ENCODE measurements at places on chromosomes 11 and 22.
A peak's percentile ranks its signal among the peaks of the same experiment; 100 is the strongest.

DNA sequence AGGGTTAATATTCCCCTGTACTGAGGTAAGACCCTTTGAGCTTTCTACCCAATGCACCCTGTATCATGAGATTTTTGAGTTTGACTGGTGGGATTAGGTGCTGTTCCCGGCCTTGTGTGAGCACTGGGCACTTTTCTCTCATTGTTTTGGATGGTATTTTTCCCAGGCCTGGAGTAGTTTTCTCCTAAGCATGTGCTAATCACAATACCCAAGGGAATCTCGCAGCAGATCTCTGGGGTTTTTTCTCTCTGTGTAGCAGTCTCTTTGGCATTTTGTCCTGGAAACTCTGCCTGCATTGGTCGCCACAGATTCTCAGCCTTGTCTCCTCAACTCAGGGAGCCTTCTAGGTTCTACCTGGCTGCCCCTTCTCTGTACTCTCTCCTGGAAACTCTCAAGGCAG lies 19.9 kb downstream of the IGHMBP2 start:
- DNase-seq, result no peak

GRCh38 chr11:74695705-74696280 lies 35.4 kb downstream of the CHRDL2 start:
- no peak for DNase-seq

GRCh38 chr22:46587061-46587460 lies 33.1 kb upstream of the GRAMD4 start:
- no peak for DNase-seq

DNA sequence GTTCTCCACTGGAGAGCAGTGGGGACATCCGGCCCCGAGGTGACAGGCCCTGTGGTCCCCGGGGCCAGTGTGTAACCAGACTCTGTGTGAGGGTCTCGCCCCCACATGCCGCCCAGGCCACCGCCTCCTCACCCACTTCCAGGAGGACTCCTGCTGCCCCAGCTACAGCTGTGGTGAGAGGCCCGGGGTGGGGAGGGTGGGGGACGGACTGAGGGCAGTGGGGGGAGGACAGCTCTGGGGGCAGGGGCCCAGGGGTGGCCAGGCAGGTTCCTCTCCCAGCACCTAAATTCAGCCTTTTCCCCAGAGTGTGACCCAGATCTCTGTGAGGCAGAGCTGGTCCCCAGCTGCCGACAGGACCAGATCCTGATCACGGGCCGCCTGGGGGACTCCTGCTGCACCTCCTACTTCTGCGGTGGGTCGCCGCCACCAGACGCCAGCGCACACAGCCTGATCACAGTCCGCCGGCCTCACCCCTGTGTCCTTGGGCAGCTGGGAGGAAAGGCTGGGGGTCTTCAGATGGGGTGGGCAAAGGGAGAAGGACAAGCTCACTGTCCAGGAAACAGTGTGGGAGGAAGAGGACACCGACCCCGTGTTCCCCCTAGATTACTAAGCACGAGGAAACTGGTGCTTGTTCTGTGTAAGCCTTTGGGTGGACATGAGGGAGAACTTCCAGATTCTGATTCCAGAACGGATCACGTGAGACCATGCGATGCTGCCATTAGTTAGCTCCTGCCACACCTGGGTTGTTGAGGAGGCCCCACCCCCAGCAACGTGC lies 84.4 kb upstream of the MYOD1 start:
- no peak for DNase-seq

DNA sequence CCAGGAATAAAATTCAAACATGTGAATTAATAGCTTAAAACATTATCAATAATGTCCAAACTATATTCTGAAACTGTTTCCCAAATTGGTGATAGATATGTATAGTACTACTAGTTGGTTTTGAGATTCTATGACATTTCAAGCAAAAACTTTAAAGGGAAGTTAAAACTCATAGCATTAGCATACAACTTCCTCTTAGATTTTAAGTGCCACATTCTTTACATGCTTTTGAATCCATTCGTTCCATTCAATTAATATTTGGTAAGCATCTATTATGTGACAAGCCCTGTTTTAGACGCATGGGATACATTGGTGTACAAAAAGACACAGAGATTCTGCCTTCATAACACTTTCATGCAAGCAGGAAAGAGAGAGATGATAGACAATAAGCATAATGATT lies 8.9 kb downstream of the PATL1 start:
- DNase-seq, result no peak

DNA sequence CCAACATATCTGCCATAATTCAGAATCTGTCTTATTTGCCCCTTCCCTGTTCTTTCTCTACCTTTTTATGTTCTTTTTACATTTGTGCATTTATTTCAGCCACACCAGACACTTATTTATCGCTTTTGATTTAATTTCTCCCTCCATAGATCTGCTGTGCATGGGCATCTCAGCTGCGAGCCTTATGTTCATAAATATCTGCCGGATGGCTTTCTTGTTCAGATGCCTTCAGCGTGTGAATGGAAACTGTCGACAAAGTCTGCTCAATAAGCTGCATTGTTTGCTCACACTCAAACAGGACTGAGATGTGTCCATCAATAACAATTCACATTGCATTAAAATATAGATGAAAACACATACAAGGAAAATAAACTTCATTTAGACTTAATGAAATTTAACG lies 374.6 kb upstream of the FAT3 start:
- no peak for DNase-seq

GRCh38 chr11:10601837-10602236 lies 33.4 kb upstream of the LYVE1 start:
- DNase-seq, result no peak

- DNase-seq, result no peak
Observed at GRCh38 chr11:132742929-132743328, 789.4 kb downstream of the OPCML start.

DNA sequence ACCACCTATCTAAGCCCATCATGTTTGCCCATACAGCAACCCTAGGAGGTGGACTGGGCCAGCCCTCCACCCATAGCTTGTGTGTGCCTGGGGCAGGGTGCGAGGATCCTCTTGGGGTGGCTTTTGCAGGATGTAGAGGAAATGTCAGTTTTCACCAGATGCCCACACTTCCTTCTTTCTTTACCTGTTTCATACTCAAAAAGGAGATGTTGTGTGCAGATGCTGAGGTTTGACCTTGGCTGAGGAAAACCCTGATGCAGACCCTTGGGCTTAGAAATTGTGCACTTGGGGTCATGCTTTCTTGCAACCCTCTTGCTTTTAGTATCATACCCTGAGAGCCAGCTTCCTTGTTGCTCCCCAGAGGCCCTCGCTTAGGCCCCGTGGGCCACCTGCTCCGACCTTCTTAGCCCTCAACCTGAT lies 2.2 kb downstream of the HTR3A start:
- DNase-seq, result no peak

GRCh38 chr11:67648140-67648795 lies 2.3 kb downstream of the ACY3 start:
- DNase-seq, result no peak

- no peak for DNase-seq
Observed at GRCh38 chr11:8080674-8081590, at the start of gene TUB. Gene TUB (plus strand): TSS chr11:8081211. CDS start chr11:8081511, 300 bp downstream.

DNA sequence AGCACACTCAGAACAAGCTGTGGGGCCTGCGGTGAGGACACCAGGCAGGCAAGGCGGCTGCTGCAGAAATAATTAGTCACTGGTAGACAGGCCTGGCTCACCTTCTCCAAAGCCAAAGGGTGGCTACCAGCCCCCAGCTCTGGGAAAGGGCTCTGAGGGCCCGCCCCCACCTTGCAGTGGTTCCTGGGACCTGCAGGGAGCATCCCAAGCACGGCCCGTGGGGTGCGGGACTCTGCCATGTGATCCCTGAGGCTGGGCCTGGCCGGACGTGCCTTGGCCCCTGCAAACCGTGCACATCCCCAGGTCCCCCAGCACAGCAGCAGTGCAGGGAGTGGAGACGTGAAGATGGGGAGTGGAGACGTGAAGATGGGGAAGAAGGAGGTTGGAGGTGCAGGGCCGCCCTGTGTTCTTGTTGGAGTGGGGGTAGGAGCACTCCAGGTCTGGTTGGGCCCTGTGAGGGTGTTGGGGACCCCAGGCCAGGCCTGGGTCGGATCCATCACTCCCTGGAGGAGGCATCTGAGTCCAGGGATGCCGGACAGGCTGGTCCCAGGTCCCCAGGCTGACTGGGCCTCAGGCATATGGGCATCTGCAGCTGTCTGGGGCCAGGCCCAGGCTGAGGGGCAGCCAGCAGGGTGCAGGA lies 41.9 kb downstream of the RTN4R start:
- no peak for DNase-seq

- DNase-seq, result no peak
Observed at GRCh38 chr11:69497221-69497787, 15.8 kb downstream of the LINC01488 start.

- peak; percentile 18 for DNase-seq
Observed at GRCh38 chr11:61293867-61294716, 1.0 kb downstream of the VWCE start.

DNA sequence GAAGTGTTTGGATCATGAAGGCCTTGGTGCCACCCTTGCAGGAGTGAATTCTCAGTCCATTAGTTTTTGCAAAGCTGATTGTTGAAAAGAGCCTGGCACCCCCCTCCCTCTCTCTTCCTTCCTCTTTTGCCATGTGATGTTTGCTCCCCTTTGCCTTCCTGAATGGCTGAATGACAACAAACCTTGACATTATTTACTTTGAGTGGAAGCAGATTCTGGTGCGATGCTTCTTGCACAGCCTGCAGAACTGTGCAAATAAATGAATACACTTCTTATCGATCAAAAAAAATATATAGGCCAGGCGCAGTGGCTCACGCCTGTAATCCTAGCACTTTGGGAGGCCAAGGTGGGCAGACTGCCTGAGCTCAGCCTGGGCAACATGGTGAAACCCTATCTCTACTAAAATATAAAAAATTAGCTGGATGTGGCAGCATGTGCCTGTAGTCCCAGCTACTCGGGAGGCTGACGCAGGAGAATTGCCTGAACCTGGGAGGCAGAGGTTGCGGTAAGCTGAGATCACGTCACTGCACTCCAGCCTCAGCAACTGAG lies 2.0 kb upstream of the NARS2 start:
- no peak for DNase-seq

DNA sequence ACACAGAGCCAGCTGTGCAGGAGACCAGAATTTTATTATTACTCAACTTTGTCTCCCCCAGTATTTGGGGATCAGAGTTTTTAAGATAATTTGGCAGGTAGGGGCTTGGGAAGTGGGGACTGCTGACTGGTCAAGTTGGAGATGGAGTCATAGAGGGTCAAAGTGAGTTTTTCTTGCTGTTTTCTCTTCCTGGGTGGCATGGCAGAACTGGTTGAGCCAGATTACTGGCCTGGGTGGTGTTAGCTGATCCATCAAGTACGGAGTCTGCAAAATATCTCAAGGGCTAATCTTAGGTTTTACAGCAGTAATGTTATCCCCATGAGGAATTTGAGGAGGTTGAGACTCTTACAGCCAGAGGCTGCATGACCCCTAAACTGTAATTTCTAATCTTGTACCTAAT lies 153.5 kb downstream of the OR4C45 start:
- no peak for DNase-seq

- DNase-seq, result no peak
Observed at GRCh38 chr11:111835665-111836064, 35.7 kb downstream of the ALG9 start.

DNA sequence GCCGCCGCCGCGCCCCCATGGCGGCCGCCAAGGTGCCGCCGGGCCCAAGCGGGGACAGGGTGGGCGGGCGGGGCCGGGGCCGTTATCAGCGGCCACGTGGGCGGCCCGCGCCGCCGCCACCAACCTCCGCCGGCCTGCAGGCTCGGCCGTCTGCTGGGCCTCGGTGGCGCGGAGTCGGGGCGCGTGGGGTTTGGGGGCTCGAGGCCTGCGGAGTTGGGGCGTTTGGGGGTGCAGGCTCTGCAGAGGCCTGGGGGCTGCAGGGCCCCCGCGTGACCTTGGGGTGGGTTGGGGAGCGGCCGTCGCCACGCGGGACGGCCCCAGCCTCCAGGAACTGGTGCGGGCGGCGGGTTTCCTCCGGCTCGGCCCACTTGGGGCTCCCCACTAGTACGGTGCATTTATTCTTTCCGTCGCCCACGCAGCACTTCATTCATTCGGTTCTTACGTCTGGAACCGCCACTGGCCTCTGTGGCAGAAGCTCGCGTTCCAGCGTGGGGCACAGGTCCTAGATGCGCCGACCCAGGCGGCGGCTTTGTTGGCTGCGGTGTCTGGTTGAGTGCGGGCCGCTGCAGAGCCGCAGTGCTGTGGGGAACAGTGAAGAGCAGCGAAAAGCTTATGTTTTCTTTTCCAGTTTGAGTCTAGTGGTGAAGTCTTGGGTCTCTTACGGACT lies 740 bp upstream of the TRMT2A start:
- peak; percentile 54 for DNase-seq

DNA sequence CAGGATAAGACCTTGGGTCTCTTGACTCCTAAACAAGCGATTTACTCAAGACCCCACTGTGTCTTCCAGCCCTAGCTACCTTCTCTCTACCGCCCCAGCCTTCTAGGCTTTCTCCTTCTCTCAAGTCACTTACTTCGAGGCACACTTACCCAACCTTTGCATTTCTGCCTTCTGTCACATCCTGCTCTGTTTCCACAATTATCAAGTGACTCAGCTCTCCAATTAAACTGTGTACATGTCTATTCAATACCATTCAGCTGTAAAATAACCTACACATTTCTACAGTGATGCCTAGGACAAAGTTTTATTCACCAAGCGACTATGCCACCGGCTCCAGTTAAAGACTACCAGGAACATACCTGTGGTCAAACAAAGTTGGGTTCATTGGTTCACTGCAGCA lies 69.0 kb downstream of the LARGE1 start:
- DNase-seq, result no peak

DNA sequence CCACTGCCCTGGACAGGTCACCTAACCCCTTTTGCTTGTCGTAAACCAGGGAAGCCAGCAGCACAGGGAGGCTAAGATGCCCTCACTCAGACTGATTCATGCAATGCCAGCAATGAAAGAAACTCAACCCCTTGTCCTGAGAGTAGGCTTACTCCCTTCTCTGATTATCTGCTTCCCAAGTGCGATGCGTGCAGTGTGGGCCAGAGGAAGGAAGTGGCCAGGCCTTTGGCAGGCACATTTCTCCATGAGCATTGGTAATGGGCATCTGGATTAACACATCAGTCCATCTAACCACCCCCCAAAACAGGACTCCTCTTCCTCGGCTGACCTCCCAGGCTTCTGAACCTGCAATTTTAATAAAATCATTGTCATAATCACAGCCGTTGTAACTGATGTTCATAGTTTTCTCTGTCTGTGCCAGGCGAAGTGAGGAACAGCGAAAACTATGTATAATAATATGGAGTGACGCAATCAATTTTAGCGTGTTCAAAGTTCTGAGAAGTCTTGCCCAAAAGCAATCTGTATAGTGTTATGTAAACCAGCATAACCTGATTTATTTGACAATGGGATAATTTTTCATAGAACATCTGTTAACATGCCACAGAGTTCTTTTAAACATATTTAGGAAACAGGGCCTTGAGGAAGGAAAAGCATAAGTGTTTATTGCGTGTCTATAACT lies 33.9 kb downstream of the TST start:
- DNase-seq, result no peak

GRCh38 chr11:87803748-87804147 lies 371.5 kb downstream of the RAB38 start:
- no peak for DNase-seq

GRCh38 chr11:32316858-32317642 lies 118.3 kb downstream of the WT1 start:
- DNase-seq, result no peak

Measured in activated naive CD4-positive, alpha-beta T cell (primary cell).